ENCODE measurements at places on chromosomes 11 and 22. TPM values are rescaled to one million over a fixed set of nuclear protein-coding genes. Genes with fewer than 3 reads are reported as not detected.
A peak's percentile ranks its signal among the peaks of the same experiment; 100 is the strongest.

DNA sequence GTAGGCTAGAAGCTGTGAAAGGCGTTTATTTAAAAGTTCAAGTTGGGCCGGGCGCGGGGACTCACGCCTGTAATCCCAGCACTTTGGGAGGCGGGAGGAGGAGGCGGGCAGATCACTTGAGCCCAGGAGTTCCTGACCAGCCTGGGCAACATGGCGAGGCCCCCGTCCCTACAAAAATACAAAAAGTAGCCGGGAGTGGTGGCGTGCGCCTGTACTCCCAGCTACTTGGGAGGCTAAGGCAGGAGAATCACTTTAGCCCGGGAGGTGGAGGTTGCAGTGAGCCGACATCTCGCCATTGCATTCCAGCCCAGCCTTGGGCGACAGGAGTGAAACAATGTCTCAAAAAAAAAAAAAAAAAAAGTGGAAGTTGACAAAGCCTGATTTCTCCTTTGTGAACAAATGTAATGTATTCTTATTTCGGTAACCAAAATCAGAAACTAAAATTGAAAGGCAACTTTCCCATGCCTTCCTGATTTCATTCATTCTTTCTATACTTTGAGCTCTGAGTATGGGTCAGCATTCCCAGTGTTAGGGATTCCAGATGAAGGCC, 825 bp downstream of the PTPMT1 start:
- peak overlapping the region; percentile 82 for H3K27ac ChIP-seq
- peaks cover 18% of the 10 kb centered on the region for H3K36me3 ChIP-seq
- no peak for DNase-seq
- H3K27me3 ChIP-seq: no peaks in the 10 kb centered on the region

DNA sequence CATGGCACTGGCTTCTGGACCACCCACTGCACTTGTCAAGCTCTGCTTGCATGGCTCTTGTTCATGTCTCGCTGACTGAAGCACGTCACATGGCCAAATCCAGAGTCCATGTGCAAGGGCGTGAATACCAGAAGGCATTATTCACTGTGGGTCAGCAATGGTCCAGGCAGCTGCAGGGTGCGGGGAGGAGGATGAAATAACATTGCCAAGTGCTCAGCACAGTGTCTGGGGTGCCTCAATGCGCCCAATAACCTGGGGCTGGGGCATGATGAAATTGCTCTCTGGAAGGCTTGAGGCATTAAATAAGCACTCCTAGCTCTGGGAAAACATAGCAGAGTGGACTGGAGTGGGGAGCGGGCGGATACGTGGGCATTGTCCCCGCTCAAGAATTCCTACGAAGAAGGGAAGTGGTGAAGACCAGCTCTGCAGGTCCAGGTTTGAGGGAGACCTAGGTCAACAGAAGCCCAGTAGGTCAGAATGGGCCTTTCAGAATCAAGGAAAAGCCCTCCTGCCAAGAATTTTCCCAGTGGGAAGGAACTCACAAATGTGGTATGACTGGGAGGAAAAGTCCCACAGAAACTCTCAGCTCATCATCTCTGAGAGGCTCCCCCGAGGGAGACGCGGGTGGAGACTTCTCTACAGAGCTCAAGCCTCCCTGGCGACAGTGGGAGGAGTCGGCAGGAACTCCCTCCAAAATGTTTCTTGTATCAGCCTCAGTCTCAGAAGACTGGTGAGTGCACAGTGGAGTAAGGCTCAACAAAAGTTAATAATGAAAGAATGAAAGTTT, 15.3 kb upstream of the ACCSL start:
- DNase-seq: peak; percentile 32
- no peaks in the 10 kb centered on the region for H3K36me3 ChIP-seq
- H3K27ac ChIP-seq: peak overlapping the region; percentile 76
- H3K4me1 ChIP-seq: peaks cover 15% of the 10 kb centered on the region
- no peaks in the 10 kb centered on the region for H3K27me3 ChIP-seq
- no peak overlapping the region for H3K4me3 ChIP-seq

GRCh38 chr11:67320691-67321090, 17.4 kb downstream of the SSH3 start:
- H3K4me1 ChIP-seq: peaks cover 17% of the 10 kb centered on the region
- H3K27me3 ChIP-seq: no peaks in the 10 kb centered on the region
- H3K4me3 ChIP-seq: no peak overlapping the region
- DNase-seq: no peak
- no peak overlapping the region for H3K27ac ChIP-seq

RASSF10 gene
- 4.5 TPM for total RNA-seq

CLTCL1 gene
- 8.3 TPM for total RNA-seq

VSTM5 gene
- 0.16 TPM for total RNA-seq

MTMR2 gene
- 35.7 TPM for total RNA-seq

DNA sequence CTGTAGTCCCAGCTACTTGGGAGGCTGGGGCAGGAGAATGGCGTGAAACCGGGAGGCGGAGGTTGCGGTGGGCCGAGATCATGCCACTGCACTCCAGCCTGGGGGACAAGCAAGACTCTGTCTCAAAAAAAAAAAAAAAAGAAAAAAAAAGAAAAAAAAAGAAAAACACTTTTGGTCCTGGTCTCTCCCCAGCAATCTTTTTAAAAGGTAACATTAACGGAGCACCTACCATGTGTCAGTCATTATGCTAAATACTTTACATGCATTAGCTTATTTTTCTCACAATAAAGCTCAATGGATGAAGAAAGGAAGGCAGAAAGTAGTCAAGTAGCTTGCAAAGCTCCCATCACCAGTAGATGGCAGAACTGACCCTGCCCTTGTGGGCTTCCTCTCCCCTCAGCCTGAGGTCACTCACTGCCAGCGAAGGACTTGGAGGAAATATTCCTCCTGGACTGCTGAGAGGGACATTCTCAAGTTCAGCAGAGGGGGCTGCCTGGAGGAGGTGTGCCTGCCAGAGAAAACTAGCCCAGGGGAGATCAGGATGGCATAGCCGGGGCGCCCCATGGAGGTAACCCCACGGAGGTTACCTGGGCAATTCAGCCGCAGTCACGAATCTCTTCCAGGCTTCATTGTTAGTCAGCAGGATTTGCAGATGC, 15.5 kb downstream of the APOL3 start:
- DNase-seq: peak; percentile 62
- H3K27me3 ChIP-seq: no peaks in the 10 kb centered on the region
- peaks cover 66% of the 10 kb centered on the region for H3K36me3 ChIP-seq
- no peak overlapping the region for H3K27ac ChIP-seq
- H3K4me1 ChIP-seq: no peaks in the 10 kb centered on the region

PLEKHA7 gene
- 29.0 TPM for total RNA-seq

ATL3 gene
- 76.1 TPM for total RNA-seq

- DNase-seq: no peak
- H3K27me3 ChIP-seq: no peaks in the 10 kb centered on the region
- H3K36me3 ChIP-seq: peaks cover 81% of the 10 kb centered on the region
- no peak overlapping the region for H3K27ac ChIP-seq
These were observed 8.7 kb downstream of the SELENOM start for GRCh38 chr22:31098632-31099110.

GRCh38 chr22:28989484-28989883, 72.1 kb downstream of the C22orf31 start:
- H3K27ac ChIP-seq: no peak overlapping the region
- no peak for DNase-seq

MYO7A gene
- 4.8 TPM for total RNA-seq

DNA sequence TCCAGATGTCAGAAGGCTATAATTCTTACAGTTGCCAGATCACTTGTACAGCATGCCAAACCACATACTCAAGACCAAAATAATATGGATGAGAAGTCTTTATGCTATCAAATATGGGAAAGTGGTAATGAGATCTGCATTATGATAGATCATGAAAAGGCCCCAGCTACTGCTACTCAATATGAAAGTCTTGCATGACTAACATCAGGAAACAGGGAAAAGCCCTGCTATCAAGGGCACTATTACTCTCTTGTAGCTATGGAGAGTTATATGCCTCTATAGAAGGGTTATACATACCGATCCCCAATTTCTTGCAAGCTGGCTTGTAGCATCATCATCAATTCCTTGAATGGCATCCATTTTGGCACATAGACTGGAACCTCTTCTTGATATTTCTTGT, 30.2 kb upstream of the TMPRSS5 start:
- no peak overlapping the region for H3K4me3 ChIP-seq
- no peaks in the 10 kb centered on the region for H3K27me3 ChIP-seq
- peaks cover 99% of the 10 kb centered on the region for H3K36me3 ChIP-seq
- DNase-seq: no peak

TBC1D10A gene
- 25.4 TPM for total RNA-seq

NNMT gene
- 165 TPM for total RNA-seq

DNA sequence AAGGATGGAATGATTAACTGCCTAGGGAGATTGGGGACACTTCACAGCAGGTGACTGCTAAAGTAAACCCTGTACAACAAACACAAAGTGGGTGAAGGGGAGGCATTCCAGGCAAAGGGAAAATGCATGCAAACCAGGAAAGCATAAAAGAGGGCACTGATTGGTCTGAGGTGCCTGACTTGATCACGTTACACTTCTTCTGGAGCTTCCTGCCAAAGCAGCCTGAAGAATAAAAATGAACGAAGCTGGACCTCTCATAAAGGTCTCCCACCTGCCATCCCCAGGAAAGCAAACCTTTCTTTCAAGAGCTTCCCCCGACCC, 46.7 kb upstream of the SCUBE2 start:
- H3K27ac ChIP-seq: peak overlapping the region; percentile 27
- H3K4me3 ChIP-seq: no peak overlapping the region
- no peaks in the 10 kb centered on the region for H3K36me3 ChIP-seq
- H3K4me1 ChIP-seq: peaks cover 9% of the 10 kb centered on the region

- no peak overlapping the region for H3K27ac ChIP-seq
- H3K4me1 ChIP-seq: no peaks in the 10 kb centered on the region
- no peaks in the 10 kb centered on the region for H3K36me3 ChIP-seq
- no peak for DNase-seq
These were observed 61.7 kb downstream of the LARGE2 start for GRCh38 chr11:45984192-45984591.

OR51I1 gene
- not detected for total RNA-seq

DNA sequence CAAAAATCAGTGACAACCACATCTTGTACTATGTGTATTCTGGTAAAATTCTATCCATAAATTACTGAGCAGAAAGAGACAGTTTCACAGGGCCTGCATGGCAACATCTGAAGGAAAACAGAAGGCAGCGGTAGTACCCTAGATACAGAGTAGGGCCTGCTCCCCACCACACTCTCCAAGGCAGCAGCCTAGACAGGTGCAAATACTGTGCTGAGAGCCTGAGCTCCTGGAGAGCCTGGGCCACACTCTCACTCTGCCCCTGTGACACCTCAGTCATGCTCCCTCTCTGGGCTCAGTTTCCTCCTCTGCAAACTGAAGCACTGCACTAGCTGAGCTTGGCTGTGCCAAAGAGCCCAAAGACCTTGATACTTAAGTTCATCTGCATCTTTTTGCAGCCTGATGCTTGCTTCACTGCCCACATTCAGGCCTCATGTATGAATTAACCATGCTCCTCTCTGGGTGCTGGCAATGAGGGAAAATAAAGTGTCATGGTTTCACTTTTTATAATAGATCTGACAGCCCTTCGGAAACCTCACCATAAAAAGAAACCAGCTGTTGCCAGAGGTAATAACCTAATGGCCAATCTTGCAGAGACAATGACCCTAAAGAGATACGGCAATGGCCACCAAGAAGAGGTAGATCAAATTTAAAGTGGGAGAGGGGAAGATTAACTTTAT, 104.7 kb downstream of the PLEKHA7 start:
- no peak overlapping the region for H3K4me3 ChIP-seq
- no peaks in the 10 kb centered on the region for H3K27me3 ChIP-seq
- no peak overlapping the region for H3K27ac ChIP-seq
- H3K36me3 ChIP-seq: no peaks in the 10 kb centered on the region
- no peaks in the 10 kb centered on the region for H3K4me1 ChIP-seq

Measured in left lung (tissue), 14 donors.